Liver (tissue), 10 donors: ENCODE measurements at places on chromosomes 7 and 10.

GRCh38 chr7:1948301-1948796 is 278.3 kb downstream of the ELFN1 start:
- H3K4me3 ChIP-seq, result no peak overlapping the region
- no peak overlapping the region for H3K27ac ChIP-seq
- H3K36me3 ChIP-seq, result no peaks in the 10 kb centered on the region
- H3K27me3 ChIP-seq, result no peaks in the 10 kb centered on the region

DNA sequence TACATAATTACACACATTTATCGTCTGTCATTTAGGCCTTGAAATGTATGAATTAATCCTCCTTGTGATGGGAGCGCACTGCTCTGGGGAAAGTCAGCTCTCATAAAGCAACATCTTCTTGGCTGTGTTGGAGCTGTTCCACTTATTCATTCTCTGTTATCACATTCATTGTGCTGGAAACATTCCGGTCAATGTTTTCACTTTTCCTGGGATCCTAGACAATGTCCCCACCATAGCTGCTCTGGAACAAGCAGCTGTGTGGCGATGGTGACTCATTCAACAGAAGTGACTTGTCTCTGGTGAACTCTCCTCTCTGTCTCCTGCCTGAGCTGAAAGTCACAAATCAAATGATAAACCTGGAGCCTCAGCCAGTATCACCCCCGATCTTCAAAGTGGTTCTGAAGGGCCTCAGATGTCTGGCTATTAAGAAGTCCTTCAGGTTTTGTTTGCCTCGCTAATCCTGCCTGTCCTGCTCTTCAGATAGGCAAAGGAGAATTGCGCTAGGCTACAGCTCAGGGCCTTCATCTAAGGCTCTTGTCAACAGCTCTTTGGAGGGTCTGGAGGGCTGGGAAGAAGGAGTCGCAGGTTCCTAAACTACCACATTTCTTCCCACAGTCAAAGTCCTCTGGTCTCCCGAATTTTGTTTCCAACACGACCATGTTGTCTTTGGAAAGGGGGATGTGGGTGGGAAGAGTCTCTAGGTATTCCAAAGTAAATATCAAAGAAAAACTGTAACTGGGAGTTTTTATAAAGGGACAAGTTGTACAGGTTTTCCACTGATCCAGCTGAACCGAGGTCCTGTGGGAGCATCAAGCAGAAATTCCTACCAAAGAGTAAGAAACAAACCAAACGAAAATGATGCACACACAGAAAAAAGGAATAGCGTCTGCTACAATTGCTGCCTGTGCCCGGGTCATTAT is 29.3 kb downstream of the KLF6 start:
- H3K36me3 ChIP-seq, result no peaks in the 10 kb centered on the region
- peaks cover 1% of the 10 kb centered on the region for H3K4me1 ChIP-seq
- H3K27ac ChIP-seq, result no peak overlapping the region
- no peaks in the 10 kb centered on the region for H3K27me3 ChIP-seq
- no peak overlapping the region for H3K4me3 ChIP-seq

DNA sequence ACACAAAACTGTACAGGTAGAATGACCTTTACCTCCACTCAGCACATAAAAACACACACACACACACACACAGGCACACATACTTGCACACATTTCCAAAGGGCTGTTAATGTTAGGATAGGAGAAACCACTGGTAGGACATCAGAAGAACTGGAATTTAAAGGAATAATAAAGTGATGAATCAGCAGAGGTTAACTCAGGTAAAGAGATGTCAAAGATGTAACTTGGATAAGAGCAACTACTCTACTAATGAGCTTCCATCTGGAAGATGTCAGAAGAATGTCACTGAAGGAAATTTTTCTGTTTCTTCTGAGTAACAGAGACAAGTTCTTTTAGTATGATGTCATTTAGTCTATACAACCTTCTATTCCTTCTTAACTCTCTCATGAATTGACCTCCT is 26.4 kb upstream of the GPR37 start:
- no peaks in the 10 kb centered on the region for H3K36me3 ChIP-seq
- H3K27ac ChIP-seq, result no peak overlapping the region
- no peaks in the 10 kb centered on the region for H3K27me3 ChIP-seq
- no peak overlapping the region for H3K4me3 ChIP-seq

DNA sequence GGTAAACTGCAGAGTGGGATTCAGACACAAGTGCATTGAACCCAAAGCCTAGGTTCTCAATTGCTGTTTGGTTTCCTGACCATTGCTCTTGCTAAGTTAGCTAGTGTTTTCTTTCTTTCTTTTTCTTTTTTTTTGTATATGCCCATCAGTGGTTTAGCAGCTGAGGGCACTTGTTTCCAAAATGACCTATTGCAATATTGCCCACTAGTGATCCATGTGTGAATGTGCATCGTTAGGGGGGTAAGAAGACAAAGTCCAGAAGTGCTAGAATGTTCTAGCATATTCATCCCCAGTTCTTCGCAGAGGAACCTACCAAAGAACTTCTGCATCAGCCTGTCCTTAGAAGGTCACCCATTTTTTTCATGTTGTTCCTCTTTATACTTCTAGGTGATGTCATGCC is 252.8 kb upstream of the GPR26 start:
- DNase-seq, result no peak
- H3K36me3 ChIP-seq, result no peaks in the 10 kb centered on the region
- no peak overlapping the region for H3K27ac ChIP-seq
- no peaks in the 10 kb centered on the region for H3K4me1 ChIP-seq
- H3K4me3 ChIP-seq, result no peak overlapping the region

DNA sequence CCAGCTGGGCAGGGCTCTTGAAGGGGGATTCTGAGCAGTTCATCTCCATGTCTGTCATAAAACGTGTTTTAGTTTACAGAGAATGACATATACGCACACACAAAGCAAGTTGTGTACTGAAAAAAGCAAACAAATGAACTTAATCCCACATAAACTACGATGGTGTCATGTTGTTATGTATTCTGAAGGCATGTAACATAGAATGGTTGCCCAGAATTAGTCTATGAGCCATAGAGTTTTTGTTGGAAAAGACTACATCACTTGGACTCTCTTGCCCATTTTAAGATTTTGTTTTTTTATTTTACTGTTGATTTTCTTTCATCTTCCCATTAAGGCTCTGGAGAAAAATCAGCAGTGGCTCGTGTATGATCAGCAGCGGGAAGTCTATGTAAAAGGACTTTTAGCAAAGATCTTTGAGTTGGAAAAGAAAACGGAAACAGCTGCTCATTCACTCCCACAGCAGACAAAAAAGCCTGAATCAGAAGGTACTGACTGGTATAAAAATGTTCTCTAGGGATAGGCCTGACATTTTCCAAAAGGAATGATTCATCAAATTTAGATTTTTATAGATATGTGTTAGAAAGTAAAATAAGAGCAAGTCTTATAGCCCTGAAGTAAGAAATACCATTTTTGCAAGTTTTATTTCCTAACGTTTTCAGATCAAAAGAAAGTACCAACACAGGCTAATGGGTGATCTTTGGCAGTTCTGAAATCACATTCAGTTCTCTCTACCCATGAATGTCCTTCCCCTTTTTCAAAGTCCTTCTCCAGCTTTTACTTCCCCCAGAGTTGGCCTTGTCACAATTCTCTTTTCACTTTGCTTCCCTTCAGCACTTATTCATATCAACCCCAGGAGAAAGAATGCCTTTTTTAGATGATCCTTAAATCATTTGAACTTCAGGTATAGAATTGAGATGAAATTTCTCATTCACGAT is 18.9 kb downstream of the CEP55 start:
- H3K36me3 ChIP-seq, result no peaks in the 10 kb centered on the region
- H3K4me3 ChIP-seq, result no peak overlapping the region
- H3K4me1 ChIP-seq, result no peaks in the 10 kb centered on the region
- no peak for DNase-seq
